ENCODE measurements at places on chromosomes 13 and 19.

- DNase-seq, result no peak
Measured at GRCh38 chr19:29085206-29085605, 127.7 kb downstream of the UQCRFS1 start.

- no peak for DNase-seq
Measured at GRCh38 chr13:99702687-99703319, 201.5 kb downstream of the TM9SF2 start.

- DNase-seq, result no peak
Measured at GRCh38 chr13:43942286-43942685, 62.6 kb downstream of the LACC1 start.

DNA sequence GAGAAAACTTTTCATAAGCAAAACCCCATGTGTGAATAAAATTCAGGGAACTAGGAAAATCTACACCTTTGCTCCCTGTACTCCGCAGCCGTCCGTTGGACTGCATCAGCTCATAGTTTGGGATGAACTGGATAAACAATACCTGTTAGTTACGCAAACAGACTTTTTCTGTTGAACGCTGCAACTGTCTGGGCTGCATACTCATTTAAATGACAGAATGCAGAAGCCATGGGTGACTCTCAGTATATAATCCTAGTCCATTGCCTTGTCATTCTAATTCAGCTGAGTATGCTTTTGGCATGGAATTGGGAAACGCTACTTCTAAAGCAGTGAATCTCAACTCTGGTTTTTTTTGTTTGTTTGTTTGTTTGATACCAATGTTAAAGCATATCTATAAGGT, 151.6 kb downstream of the SLITRK1 start:
- DNase-seq, result no peak

- DNase-seq, result no peak
Measured at GRCh38 chr13:80721689-80722088, 380.8 kb upstream of the SPRY2 start.

- no peak for DNase-seq
Measured at GRCh38 chr13:51453959-51454703, 1.3 kb upstream of the INTS6 start.

- peak; percentile 25 for DNase-seq
Measured at GRCh38 chr19:10644260-10645007, 9.7 kb upstream of the ILF3 start.

DNA sequence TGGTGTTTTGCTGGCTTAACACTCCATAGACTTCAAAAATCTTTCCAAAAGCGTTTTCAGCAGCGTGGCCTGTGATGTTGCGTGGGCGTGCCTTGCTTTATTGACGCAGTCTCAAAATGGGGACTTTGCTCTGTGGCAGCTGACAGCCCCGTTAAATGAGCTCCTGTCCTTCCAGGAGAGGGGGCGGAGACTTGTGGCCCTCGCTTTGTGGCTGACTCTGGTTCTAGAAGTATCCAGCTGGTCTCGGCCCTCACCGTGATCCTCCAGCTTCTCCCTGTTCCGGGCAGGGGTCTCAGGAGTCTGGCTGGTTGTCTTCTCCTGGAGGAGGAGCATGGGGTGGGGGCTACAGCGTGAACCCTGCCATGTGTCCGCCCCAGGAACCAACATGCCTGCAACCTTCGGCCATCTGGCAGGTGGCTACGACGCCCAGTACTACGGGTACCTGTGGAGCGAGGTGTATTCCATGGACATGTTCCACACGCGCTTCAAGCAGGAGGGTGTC, 8.4 kb upstream of the ZNF554 start:
- no peak for DNase-seq

DNA sequence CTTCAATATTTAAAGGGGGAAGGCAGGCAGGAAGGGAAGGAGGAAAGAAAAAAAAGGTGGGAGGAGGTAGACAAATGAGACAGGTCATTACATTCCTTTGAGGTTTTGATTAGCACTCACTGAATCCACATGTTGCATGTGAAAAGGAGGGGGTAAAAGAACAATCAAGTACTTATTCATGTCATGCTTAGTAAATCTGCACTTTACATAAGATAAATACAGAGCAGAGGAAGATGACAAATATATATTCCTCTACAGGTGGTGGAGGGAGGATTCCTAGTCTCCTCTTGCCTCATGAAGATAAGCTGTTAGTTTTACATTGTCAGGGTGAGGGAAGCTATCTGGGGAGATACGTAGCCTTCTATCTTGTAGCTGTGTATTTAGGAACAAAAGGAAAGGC, 1645.4 kb upstream of the SPRY2 start:
- no peak for DNase-seq

DNA sequence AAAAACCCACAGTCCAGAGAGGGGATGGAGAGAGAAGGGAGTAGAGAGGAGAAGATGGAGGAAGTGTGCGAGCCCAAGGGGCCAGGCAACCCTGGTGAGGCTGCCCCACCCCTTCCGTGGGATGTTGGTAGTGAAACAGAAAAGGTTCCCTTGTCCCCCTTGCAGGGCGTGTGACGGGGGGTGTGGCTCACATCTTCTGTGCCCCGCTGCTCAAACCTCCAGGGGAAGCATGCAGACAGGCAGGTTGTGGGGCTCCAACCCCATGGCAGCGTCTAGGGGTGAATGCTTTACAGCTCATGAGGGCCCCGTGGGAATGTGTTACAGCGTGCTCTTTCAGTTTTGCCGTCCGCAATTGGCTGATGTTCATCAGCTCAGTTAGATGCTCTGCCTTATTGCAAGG, 14.7 kb upstream of the EVI5L start:
- no peak for DNase-seq

DNA sequence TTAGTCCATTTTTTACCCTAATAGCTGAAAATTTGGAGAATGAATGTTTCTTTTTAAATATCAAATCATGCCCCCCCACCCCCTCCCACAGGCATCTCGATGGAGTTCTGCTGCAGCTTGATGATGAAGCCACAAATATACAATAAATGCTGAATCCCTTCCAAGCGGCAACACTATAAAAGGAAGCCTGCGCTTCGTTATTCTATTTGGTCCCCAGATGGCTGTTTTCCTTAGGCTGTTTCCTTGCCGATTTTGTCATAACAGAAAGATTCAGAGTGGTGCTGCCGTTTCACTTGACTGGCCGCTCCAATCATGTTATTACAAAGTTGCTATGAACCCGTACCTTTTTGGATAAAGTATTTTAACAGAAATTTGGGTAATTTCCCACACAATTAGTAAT, 79.5 kb downstream of the MYO16 start:
- no peak for DNase-seq

DNA sequence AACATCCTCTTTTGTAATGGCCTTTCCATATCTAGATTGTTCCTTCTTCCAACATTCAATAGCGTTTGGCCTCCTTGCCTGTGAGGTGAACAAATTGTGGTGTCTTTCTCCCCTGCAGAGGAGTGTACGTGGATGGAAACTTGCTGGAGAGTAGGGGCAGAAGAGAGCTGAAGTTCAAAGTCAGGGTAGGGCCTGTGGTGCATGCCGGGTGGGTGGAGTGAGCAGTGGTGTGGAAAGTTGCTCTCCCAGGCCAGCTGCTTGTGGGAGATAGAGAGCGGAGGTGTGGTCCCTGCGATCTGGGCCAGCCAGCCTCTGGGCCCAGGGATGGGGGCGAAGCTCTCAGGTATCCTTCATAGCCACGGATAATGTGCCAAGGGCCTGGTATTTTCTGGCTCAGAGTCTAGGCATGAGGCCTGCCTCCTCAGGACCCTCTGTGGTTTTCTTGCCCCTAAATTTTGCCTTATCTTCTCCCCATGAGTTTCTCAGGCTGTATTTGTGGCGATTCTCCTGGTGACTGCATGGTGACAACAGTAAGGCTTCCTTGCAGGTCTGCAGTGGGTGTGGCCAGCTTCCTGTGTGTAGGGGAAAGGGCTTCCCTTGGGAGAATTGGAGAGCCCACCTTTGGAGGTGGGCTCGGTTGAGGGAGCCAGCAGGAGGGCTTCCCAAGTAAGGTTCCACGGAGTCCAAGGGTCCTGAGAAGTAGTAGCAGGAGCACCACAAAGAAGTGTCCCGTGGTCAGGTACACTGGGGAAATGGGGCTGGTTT, 6.7 kb downstream of the RGCC start:
- DNase-seq, result no peak

DNA sequence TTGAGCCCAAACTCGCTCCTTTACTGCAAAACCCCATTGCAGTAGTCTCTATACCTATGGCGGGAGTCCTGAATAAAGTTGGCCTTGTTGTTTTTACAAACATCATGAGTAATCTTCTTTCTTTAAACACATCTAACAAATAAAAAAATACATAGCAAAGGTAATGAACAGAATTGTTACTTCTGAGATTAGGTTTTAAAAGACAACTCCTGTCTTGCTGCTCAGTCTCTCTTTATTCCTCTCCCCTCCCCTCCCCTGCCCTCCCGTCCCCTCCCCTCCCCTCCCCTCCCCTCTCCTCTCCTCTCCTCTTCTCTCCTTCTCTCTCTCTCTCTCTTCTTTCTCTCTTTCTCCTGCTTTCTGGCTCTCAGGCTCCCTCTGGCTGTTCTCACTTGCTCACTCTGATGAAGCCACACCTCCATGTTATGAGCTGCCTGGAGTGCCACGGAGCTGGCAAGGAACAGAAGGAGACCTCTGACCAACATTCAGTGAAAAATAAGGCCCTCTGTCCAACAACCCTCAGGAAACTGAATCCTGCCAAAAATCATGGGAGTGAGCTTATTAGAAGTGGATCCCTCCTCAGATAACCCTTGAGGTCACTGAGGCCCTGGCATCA, 300.7 kb upstream of the MIR17HG start:
- DNase-seq, result no peak

DNA sequence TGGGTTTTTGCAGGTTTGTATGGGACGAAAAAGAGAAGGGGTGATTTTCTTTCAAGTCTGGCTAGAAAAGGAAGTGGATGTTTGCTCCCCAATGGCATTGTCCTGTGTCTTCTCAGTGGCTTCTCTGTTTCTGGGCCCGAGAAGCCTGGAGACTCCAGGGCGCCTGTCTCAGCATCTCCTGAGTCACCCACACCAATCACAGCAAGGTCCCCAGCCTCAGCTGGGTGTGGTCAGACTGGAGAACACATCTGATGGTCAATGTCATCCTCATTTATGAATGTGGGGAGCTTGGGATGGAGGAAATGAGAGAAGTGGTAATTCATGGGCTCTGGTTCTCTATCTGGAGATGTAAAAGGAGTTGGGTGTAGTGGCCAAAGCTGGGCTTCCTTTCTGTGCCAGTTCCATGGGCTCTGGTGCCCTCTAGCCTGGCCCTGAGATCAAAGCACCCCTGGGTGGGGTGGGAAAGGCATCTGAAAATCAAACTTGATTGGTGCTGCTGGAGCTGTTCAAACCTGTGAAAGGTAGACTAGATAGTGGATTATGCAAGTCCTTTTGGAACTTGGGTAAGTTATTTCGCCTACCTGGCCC, 13.4 kb downstream of the RASL11A start:
- DNase-seq, result no peak

DNA sequence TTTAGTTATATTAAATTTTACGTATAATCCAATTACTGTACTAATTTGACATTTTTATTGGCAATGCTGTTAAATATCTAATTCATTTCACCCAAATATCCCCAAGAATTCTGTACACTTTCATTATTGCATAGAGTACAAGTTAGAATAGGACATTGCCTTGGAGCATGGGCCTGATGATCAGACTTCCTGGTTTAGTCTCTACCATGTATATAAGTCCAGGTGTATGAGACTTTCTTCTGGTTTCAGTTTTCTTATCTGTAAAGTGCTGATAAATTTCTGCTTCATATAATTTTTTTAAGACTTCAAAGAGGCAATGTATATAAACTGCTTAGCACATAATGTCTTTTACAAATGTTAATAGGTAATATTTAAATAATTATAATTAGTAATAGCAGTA, 179.4 kb downstream of the KLF12 start:
- DNase-seq, result no peak

GRCh38 chr13:60613080-60613479, 216.1 kb downstream of the TDRD3 start:
- DNase-seq, result no peak

DNA sequence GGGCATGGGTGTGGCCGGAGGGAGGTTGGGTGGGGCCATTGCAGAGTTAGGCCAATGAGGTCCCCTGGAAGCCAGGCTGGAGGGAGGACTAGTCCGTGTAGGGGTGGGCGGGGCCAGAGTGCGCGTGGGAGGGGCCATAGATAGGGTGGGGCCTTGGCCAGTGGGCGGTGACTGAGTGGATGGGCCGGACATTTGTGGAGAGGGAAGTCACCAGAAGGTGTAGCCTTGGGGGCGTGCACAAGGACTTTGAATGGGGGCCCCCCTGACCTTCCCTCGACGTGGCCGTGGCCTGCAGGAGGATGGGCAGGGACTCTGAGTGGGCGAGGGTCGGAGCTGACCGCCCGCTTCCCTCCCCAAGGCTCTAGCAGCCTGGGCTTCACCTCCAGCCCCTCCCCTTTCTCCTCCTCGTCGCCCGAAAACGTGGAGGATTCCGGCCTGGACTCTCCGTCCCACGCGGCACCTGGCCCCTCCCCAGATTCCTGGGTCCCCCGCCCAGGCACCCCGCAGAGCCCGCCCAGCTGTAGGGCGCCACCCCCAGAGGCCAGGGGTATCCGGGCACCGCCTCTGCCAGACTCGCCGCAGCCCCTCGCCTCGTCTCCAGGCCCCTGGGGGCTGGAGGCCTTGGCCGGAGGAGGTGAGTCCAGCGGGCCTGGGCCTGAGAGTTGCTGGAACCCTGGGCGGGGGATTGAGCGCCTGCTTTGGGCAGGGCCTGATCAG, 16.5 kb upstream of the B3GNT3 start:
- no peak for DNase-seq

DNA sequence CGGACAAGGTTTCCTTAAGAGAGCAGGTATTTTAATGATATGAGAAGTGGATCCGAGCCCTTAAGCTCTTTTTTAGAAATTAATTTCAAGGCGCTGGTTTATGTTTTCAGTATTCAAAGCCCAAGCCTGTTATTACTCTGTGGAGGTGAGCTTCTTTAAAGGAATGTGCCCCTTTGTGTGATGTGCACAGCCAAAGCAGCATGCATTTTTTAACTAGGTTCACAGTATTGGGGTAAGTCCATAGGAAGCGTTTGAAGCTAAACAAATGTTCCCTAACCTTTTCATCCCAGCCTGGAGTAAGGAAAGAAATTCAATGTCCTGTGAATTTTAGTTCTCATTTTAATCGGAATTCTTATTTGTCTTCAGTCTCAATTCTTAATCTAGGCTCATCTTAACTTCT, 217.5 kb downstream of the KCTD12 start:
- no peak for DNase-seq

GRCh38 chr19:556611-557382, 12.9 kb downstream of the GZMM start:
- DNase-seq, result no peak
